Iris pigment epithelial cell (primary cell): ENCODE measurements at places on chromosomes 5 and 9.

DNA sequence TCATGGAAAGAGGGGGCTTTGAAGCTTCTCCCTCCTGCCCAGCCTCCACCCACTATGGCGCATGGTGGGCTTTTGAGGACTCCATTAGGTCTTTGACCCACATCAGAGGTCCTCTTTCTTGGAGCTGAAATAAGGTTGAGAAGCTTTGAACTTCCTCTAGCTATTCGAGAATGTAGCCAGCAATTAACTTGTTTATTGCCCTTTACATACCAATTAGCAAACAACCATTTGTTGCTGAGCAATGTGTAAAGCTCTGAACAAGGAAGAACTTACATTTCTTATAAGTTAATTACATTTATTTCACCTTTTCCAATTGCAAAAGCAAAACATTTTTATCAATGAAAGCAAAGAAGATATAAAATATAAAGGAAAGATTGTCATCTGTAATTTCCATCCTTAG is 30.5 kb upstream of the FOXB2 start:
- DNase-seq = no peak

DNA sequence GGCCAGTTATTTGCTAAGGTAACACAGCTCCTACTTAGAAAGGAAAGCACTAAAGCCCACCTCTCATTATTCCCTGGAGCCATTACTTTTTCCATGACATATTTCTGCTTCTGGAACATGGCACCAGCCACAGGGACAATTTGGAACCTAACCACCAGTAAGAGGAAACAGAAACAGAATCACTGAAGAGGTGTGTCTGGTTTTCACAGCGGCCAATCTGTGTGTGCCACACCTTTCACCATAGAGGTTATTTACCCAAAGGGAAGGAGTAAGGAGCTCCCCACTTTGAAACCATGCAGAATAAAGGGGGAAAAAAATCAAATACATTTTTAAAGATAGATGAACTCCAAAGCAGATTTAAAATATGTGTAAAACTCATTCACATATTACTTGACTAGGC is 21.1 kb downstream of the PRUNE2 start:
- no peak for DNase-seq

GRCh38 chr5:171268700-171269620 is 40.1 kb upstream of the TLX3 start:
- no peak for DNase-seq

DNA sequence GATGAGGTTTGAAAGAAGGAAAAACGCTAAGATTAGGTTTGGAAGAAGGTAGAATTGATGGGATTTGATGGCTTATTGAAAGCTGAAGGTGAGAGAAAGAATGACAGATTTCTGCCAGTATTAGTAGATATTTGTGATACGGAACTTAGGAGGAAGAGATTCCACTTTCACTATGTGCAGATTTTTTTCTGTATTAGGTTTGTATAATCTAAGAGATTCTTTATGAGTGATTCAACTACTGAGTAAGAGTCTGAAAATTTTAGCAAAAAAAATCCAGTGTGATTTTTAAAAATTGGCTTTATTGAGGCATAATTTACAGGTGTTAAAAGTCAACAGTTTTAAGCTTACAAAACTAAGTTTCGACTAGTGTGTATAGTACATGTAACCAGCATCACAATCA is 54.1 kb downstream of the AP3S1 start:
- peak; percentile 62 for DNase-seq

- DNase-seq = peak; percentile 33
Observed at GRCh38 chr9:20593105-20593504, 29.2 kb downstream of the MLLT3 start.

GRCh38 chr5:57435701-57436134 is 46.9 kb downstream of the ACTBL2 start:
- peak; percentile 98 for DNase-seq

DNA sequence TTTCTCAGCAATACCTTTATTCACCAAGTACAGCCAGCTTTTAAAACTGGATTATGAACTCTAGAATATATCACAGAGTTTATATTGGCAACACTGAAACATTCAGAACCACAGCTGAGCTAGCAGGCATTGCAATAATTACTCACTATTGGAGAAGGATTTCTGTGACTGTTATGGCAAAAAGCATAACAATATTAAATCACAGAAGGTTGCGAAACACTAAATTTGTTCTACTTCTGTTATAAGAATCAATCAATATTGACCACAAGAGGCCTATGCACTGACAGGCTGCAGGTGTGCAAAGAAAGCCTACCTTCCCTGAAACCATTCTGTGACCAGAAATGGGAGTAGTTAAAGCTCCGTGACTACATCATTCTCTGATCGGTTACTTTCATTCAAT is 59.2 kb downstream of the AP3B1 start:
- peak; percentile 64 for DNase-seq

- DNase-seq = no peak
Observed at GRCh38 chr9:131661568-131662288, 78.1 kb downstream of the RAPGEF1 start.

- peak; percentile 54 for DNase-seq
Observed at GRCh38 chr5:78647351-78647818, 1.2 kb downstream of the LHFPL2 start.

- DNase-seq = peak; percentile 28
Observed at GRCh38 chr9:97895695-97896332, 26.5 kb downstream of the TRMO start.

DNA sequence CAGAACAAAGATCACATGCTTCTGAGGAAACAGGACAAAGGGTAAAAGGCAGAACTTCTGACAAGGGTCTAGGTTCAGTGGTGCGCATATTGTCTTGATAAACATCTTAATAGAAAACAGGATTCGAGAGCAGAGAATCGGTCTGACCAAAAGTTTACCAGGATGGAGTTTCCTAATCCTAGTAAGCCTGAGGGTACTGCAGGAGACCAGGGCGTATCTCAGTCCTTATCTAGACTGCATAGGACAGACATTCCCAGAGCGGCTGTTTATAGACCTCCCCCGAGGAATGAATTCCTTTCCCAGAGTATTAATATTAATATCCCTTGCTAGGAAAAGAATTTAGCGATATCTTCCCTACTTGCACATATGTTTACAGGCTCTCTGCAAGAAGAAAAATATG is 32.4 kb upstream of the TNFSF8 start:
- no peak for DNase-seq

GRCh38 chr5:61894046-61894445 is 412.0 kb upstream of the KIF2A start:
- DNase-seq = no peak

GRCh38 chr5:178931846-178932760 is 8.9 kb upstream of the ZNF454 start:
- DNase-seq = no peak

- no peak for DNase-seq
Observed at GRCh38 chr5:93794954-93795353, 53.6 kb upstream of the POU5F2 start.

DNA sequence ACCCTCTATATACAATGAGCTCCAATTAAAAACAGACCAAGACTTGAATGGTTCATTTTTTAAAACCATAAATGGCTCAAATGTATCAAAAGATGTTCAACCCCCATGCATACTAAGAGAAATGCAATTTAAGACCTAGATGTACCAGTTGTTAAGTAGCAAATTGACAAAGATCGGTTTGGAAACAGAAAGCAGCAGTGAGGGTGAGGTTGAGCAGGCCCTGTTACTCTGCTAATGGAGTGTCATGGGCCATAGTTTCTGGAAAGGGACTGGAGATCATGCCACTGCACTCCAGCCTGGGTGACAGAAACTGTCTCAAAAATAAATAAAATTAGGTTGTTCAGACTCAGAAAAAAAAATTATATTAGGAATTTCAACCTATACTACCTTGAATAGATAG is 55.0 kb downstream of the FNBP1 start:
- DNase-seq = no peak

GRCh38 chr5:179187681-179188575 is 127.8 kb downstream of the ZNF354C start:
- no peak for DNase-seq

DNA sequence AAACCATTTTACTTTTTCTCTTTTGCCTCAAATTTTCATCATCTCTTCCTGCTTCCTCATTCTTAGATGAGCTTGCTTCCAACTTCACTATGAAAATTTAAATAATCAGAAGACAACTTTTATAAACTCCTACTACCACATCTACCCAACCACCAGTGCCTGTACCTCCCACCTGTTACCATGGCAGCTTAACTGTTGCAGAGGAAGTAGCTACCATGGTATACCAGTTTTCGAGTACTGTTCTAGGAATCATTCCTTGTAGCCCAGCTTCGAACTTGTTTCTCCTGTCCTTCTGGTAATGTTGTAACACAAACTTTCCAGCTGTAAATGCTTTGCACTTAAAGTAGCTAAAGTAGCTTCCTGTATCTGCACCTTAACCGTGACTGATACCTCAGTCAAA is 266.8 kb upstream of the NREP start:
- no peak for DNase-seq

GRCh38 chr5:878125-878524 is 14.5 kb downstream of the BRD9 start:
- DNase-seq = no peak

DNA sequence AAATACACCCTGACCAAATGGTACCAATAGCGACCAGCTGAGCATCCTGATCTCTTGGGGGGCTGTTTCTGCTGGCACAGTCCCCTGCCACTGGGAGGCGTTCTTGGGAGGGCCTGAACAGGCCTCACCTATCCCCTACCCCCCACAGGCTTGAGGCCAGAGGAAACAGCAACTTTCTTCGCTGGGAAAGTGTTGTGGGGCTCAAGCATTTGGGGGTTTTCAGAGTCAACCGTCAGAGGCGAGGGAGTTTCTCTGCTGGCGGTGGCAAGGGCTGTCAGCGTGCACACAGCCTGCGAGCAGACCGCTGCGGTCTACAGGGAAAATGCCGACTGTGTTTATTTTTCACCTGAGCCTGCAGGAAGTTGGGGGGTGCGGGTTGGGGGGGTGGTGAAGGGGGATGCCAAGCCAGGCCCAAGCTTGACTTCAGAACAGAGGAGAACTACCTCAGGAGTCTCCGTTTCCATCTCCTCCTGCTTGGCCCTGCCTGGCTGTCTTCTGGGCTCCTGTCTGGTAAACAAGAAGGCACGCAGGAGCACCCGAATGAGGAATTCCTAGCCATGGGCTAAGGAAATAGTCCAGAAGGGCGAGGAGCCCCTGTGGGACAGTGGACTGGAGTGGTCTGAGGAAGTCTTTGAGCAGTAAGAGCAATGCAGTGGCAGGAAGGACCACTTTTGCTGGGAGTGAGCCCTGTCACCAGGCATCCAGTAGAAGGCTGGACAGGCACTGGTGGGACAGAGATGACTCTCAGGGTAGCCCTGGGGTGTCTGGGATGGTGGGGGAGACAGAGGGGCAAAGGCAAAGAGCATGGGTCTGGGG is 18.1 kb downstream of the TCF7 start:
- no peak for DNase-seq

DNA sequence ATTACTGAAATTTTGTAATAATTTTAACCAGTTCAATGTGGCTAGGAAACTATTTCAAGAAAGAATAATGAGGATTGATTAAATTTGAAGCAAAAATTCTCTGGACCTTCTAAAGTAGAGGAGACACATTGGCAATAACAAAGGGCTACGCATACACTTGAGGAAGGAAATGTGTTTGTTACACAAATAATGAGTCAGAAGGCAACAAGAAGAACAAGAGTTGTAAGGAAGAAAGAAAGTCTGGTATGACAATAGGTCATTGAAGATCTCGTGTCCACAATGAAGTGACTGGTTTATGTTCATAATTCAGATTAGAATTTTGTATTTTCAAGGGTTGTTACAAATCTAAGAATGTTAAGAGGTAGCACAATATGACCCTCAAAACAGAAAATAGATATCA is 25.8 kb downstream of the ST8SIA4 start:
- no peak for DNase-seq

- DNase-seq = peak; percentile 31
Observed at GRCh38 chr9:78954286-78954685, 617.5 kb upstream of the TLE4 start.

DNA sequence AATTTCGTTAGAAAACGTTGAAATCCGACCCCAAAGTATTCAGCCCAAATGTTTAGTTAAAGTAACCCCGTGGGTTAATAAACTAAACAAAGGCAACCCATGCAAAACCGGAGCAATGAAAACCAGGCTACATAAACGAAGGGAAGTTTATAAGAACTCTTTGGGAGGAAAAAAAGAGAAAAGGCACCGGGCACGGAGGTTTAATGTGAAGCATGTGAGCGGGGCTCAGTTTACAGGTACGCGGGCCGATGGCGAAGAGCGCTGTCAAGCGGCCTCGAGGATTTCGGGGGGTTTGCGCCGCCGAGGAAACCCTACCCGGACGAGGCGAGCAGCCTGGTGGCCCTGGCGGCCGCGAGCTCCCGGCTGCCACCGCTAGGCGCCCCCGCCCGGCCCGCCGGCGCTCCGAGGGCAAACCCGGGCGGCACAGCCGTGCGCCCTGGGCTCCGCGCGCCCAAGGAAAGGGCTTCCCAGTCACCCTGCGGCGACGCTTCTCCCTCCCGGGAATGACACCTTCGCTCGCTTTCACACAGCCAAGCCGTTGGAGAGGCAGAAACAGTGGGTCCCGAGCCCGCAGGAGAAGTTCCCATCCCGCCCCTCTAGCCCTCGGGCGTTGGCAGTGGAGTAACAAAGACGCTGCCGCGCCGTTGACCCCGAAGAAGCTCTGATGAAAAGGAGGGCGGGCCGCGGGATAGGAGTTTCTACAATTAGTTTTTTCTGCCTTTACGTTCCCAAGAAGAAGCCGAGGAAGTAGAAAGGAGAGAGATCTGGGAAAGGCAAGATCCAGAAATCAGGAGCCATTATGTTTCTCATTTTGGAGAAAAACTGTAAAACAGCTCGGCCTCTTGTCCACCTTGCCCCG is 126.0 kb downstream of the TMEM174 start:
- DNase-seq = peak; percentile 57

DNA sequence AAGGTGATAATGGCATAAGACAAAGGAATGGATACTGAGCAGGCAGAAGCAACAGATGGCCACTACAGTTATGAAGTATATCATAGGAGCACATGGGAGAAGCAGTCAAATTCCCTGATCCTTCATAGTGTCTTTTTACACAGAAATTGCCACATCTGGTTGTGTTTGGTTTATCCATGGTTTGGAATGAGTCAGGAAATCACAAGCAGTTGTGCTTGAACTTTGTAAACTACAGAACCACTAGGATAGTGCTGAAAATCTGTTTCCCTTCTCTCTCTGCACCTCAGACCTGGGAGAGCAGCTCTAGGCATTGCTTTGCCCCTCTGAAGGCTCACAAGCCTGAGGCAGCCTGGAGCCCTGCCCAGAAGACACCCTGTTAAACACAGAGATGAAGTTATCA is 134.0 kb downstream of the DMRT2 start:
- DNase-seq = no peak

- peak; percentile 57 for DNase-seq
Observed at GRCh38 chr5:59506285-59506877, 387.1 kb downstream of the PDE4D start.

- peak; percentile 17 for DNase-seq
Observed at GRCh38 chr9:77807846-77808750, 160.0 kb upstream of the GNA14 start.

DNA sequence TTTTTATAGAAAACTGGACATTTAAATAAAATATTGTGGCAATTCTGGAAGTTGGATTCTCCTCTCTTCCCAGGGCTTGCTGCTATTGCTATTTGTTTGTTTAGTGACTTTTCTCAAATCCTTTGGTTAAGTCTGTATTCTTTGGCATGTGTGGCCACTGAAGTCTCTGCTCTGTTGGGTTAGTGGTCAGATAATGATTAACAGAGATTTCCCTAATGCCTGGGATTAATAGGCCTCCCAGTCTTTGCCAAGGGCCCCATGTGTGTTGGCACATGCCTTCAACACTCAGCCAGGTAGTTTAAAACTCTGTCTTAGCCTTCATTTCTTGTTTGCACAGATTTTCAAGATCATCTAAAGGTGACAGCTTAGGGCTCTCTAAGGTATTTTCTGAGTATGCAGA is 92.8 kb upstream of the EPB41L4A start:
- DNase-seq = no peak
